ENCODE measurements at places on chromosomes 3 and 15.
A peak's percentile ranks its signal among the peaks of the same experiment; 100 is the strongest.

DNA sequence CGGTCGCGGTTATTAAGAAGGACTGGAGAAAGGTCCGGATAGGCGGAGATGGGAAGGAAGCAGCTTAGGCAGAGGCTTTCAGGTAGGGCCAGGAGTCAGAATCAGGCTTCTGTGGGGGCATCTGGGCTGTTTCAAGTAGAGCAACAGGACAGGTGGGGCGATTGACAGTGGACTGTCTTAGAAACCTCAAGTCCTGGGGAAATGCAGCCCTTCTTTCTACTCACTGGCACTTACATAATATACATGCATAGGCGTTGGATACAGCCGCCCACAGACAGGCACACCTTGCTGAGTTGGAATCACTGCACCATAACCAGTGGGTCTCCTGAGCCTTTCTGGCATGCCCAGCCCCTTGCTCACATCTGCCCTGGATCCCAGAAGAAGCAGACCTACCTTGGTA, 730 bp downstream of the MYD88 start:
- DNase-seq: peak; percentile 32

DNA sequence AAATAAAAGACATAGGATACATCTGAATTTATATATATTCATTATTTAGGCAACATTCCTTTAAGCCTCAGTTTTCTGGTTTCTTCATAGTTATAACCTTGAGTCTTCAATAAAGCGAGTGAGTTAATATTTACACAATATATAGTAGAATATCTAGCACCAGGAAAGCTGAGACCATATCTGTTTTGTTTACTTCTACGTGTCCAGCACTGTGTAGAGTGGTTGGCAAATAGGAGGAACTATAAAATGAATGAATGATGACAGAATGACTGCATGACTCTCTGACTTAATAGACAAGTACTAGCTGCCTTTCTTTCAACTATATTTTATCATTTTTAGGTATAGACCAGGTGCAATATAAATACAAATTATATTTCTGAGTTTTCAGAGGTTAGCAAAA, 197.8 kb upstream of the RBMS3 start:
- no peak for DNase-seq

DNA sequence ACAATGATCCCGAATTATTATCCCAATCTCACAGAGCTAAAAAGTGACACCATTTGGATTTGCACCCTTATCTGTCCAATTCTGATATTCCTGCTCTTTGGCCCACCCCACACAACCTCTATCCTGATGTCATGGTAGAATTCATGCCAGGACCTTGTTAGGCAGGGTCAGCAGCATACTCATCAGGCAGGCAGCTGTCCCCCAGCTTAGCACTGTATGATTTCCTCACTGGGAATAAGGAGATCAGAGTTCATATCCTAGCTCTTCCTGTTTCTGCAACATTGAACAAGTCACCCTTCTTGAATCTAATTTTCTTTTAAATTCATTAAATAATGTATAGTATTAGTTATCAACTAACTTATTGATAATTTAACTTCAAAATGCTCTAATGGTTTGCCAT, 12.0 kb upstream of the C3orf80 start:
- DNase-seq: no peak

DNA sequence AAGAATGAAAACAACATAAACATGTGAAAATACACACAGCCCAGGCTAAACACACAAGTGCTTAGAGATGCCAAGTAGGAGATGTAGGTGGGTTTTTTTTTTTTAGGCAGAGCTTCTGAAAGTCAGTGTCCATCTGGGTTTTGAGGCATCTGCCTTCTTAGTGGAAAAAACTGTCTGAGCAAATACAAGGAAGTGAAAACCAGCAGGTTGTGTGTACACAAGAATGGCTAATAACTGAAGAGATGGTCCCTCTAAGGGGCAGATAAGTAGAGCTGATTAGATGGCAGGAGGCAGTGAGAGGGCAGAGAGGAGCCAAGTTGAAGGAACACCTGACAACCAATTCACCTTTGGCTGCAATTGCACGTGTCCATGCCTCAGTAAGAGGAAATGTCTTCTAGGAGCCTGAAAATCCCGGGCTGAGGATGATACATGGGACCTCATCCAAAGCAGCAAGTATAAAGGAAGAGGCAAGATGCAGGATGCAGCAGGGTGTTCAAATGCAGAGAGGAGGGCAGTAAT, 34.9 kb downstream of the CYP19A1 start:
- no peak for DNase-seq

- DNase-seq: no peak
Measured at GRCh38 chr3:57184526-57184925, 15.3 kb downstream of the HESX1 start.

DNA sequence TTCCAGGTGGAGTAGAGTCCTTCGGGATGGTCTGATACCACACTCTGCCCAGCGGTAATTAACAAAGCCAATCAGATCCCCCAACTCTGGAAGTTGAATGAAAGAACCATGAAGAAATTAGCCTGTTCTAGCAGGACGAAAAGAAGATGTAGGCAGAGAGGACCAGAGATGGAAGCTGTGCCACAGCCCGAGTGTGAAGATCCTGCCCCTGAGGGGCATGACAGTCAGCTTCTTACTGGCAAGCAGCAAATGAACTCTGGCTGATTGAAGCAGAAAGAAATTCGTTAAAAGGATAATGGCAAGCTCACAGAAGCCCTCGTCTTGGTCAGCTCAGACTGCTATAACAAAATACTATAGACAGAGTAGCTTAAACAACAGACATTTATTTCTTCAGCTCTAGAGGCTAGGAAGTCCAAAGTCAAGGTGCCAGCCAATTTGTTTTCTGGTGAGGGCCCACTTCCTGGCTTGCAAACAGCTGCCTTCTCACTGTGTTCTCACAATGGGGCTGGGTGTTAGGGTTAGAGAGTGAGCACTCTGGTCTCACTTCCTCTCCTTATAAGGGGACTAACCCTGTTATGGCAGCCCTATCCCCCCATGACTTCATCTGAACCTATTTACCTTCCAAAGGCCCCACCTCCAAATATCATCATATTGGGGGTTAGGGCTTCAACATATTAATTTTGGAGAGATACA, 307.1 kb downstream of the VPS13C start:
- DNase-seq: no peak

DNA sequence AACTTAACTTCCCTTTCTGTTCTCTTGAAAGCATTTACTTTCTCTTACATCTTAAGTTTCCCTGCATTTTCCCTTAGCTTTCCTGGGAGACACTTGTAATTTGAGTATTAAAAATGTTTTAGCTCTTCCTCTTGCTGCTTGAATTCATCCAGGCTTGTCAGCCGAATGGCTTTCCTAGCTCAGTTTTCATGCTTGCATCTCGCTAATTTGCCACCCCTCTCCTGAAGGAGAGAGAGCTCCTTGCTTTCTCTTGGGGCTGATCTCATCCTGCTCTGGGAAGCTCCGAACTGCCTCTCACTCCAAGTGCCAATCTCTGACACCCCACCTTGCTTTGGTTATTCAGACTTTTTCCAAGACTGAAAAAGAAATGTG, 374.6 kb upstream of the TBL1XR1 start:
- DNase-seq: no peak

DNA sequence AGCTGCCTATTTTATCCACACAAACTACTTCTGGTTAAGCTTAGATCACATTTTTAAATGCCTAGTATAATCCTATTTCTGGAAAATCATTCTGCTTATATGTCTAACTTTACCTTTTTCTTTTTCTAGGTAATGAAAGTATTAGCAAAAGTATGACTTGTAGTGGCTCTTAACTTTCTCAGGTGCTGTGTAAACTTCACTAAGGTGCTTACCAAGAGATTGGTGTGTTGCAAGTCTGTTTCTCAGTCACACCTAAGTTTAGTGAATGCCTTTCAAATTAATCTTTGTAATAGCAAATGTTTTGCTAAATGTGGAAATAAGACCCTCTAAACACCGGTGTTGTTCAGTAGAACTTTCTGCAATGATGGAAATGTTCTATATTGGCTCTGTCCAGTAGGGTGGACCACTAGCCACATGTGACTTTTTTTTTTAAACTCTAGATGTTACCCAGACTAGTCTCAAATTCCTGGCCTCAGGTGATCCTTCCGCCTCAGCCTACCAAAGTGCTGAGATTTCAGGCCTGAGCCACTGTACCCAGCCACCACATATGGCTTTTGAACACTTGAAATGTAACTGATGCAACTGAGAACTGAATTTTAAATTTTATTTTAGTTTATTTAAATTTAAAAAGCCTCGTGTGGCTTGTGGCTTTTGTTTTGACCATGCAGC, 22.0 kb downstream of the ARL13B start:
- DNase-seq: no peak

DNA sequence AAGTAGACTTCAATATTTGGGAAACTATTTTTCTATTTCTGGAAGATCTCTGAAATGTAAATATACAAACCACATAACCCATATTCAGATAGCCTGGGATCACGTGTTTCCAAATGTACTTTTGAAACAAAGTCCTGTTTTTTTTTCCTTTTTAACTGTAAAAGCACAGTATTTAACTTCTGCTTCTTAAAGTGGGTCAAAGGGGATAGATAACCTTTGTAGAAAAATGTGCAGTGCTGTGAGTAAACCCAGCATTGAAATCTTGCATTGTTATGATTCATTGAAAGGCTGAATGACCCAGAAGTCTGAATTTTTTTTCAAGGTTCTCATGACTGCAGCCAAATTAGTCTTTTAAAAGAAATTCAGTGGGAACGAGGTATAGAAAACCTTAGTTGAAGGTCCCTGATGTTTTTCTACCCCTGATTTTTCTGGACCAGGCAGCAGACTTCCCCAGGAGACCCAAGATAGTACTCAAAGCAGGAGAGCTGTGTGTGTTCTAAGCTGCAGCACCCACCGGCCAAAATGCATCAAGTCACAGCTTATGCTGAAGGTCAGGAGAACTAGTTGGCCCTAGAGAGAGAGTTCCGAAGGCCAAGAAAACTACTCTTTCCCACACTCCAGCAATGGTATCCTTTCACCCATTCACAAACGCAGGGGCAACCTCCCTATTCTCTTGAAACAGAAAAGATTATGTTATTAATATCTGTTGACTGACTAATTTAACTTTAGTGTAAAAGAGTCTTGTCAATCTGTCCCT, 43.6 kb upstream of the APH1B start:
- DNase-seq: peak; percentile 45

GRCh38 chr3:30356866-30357753, 249.3 kb upstream of the TGFBR2 start:
- no peak for DNase-seq

- no peak for DNase-seq
Measured at GRCh38 chr15:58241872-58242271, 103.7 kb downstream of the AQP9 start.

DNA sequence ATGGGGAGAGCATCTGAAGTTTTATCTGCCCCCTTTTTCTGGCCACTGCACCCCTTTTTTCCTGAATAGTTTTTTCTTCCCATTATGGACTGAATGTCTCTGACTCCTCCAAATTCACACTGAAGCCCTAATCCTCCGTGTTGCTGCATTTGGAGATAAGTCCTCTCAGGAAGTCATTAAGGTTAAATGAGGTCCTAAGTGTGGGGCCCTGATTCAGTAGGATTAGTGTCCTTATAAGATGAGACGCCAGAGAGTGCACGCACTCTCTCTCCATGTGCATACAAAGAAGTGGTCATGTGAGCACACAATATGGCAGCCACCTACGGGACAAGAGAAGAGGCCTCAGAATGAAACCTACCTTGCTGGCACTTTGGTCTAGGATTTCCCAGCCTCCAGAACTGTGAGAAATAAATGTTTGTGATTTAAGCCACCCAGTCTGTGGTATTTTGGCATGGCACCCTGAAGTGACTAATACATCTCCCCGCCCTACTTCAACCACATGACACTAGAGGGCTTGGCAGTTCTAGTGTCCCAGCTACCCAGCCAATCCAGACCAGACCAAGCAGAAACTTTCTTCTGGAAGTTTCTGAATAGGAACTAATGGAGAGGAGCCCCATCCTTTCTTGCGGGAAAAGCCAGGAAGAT, 191.3 kb downstream of the PDE8A start:
- DNase-seq: no peak

DNA sequence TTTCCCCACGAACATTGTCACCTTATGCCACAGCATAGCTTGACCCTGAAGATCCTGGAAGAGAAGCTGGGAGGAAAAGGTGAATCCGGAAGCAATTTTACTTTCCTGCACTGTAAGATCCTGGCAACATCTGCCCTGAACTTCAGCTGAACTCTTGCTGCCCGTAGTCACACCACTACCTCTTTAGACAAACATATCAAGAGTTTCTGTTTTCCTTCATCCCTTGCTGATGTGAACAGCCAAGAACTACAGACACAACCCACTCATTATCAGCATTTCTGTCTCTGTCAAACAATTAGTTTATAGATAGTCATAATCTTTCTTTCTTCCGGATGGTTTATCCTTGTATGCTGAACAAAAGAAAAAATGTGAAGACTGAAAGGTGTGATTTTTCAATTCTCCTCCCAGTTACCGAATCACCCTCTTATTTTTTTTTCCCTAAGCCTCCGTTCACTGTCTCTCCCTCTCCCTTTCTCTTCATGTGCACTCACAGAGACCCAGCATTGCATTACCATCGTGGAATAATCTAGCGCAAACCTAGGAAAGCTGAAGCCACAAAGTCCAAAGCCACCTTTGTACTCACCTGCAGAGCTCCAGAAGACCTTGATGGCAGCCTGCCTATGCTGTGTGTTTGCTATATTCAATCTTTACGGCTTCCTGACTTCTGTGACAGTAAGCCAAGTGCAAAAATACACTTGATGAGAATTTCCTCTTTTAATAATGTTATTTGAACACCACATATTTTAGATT, 229.2 kb downstream of the CDIN1 start:
- DNase-seq: peak; percentile 2

DNA sequence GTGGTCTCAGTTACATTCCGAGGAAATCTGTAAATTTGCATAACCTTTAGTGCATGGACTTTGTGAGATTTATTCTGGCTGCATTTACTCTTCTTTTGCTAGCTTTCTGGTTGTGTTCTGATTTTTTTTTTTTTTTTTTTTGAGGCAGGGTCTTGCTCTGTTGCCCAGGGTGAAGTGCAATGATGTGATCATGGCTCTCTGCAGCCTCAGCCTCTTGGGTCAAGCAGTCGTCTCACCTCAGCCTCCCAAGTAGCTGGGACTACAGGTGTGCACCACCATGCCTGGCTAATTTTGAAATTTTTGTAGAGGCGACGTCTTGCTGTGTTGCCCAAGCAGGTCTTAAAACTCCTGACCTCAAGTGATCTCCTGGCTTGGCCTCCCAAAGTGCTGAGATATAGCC, 12.6 kb downstream of the RAB5A start:
- no peak for DNase-seq

- DNase-seq: no peak
Measured at GRCh38 chr3:172107403-172107802, 68.0 kb downstream of the FNDC3B start.

- peak; percentile 40 for DNase-seq
Measured at GRCh38 chr3:160784853-160785252, 28.8 kb downstream of the PPM1L start.

DNA sequence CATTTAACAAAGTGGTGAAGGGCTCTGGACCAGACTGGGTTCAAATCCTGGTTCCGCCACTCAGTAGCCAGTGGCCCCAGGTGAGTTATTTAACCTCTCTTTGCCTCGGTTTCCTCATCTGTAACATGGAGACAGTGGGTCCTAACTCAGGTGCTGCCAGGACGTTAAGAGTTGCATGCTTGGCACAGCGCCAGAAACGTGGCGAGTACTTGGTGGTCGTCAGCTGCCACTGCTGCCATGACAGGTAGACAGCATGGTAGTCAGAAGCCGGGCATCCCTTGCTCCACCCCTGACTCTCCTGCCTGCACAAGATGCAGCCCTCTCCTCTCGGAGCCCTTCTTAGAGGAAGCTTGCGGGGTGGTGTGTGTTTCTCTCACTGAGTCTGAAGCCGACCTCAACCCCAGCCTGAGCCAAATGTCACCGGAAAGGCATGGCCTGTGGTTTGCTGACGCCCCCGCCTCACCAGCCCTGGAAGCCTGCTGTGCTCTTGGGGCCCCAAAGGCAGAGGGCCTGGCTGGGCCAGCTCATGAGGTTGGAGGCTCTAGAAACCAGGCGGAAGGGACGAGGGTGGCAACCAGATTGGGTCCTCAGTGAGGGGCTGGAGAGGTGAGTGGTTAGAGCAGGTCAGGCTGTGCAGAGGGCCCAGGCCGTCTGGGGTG, 160.8 kb upstream of the TLE3 start:
- DNase-seq: no peak

Data from kidney tubule cell (primary cell).